ENCODE measurements at places on chromosomes 5 and 9.

DNA sequence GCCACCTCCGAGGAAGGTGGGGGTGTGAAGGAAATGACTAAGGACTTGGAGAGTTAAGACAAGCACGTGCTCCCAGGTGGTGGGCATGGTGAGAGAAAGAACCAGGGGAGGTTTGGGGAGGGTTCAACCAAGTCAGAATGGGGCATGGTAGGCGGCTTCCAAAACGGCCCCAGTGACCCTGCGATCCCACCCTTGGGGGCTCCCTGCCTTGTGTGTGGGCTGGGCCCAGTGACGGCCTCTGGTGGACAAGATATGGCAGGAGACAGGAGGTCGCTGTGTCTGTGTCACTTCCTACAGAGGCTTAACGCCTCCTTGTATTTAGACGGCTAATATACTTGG is 51.3 kb upstream of the IRX4 start:
- no peak for DNase-seq

- no peak for DNase-seq
These were observed 136.9 kb upstream of the FBN2 start for GRCh38 chr5:128674837-128675446.

GRCh38 chr5:15968993-15969392 is 210.6 kb downstream of the MARCHF11 start:
- DNase-seq, result no peak

DNA sequence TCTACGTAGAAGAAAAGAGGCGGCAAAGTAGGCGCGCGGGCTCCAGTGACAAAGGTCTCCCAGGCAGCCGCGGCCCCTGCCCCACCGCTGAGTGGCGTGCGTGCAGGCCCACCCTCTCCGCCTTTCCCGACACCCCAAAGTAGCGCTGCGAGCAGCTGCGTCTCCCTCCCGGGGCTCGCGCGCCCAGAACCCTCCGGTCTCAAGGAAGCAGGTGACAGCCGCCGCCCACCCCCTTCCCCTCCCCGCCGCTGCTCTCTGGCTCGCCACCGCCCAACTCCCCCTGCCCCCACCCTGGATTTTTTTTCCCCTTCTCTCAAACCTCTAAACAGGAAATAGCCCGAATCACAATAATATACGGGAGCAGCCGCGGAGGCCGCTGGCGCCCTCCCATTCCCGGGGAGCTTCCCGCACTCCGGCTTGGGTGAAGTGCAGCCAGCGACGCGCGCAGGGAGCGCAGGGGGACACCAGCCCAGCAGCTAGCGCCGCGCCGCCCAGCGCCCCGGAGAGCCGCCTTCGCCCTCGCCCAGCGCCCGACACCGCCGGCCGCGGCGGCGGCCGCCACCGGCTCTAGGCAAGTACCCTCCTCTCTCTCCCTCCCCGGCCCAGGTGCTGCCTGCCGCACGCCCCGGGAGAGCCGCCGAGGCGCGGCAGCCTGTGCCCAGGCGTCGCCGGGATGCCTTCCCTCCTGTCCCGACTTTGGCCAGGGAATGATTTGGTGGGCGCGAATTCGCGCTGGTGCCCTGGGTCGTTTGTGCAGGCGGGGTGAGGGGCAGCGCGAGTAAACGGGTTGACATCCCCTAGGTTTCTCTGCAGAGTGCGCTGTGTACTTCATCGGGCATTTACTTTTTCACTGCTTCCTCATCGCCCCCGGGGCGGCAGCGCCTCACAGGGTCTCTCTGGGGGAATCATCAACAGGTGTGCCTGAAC is 52.7 kb upstream of the TJP2 start:
- DNase-seq, result no peak

GRCh38 chr9:109010746-109011145 is 2.6 kb downstream of the CTNNAL1 start:
- peak; percentile 47 for DNase-seq

GRCh38 chr5:6803981-6804550 is 90.8 kb downstream of the TENT4A start:
- no peak for DNase-seq

- no peak for DNase-seq
These were observed 30.2 kb downstream of the PTPN3 start for GRCh38 chr9:109467936-109468335.

GRCh38 chr9:119667163-119667562 is 297.9 kb upstream of the BRINP1 start:
- no peak for DNase-seq

GRCh38 chr5:108711898-108712297 is 35.8 kb upstream of the FER start:
- DNase-seq, result no peak

DNA sequence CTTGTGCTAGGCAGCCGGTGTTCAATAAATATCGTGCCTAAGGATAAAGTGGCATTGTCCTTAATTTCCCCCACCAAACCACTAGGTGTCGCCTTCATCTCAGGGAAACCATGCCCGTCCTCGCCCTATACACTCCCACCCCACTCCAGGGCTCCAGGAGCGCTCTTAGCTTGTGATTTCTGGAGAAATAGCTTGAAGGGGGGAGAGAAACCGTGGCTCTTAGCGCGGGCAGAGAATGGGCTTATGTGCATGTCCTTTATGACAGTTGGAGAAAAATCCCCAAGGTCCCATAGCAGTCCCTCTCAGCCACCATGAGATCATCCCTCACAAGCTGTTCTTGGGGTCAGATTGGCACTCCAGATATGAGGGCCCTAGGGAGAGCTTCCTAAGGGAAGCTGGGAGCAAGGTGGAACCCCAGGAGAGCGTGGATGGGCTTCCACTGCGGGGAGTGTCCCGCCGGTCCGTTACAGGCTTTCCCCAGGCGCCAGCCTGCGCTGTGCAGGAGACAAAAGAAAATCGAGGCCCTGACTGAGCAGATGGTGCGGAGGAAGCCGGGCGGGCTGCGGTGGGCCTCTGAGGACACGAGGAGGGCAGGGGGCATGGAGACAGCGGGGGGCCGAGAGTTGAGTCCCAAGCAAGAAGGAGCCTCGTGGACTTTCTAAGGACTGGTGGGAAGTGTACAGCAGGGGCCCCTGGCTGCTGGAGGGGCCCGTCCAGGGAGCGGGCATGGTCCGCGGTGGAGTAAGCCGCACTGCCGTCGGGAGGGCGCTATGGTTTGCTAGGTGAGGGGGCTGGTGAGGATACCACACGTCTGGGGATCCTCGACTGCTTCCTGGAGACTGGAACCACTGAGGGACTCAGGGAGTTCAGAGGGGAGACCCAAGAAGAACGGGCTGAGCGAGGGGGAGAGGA is 750 bp upstream of the NPR2 start:
- peak; percentile 21 for DNase-seq

DNA sequence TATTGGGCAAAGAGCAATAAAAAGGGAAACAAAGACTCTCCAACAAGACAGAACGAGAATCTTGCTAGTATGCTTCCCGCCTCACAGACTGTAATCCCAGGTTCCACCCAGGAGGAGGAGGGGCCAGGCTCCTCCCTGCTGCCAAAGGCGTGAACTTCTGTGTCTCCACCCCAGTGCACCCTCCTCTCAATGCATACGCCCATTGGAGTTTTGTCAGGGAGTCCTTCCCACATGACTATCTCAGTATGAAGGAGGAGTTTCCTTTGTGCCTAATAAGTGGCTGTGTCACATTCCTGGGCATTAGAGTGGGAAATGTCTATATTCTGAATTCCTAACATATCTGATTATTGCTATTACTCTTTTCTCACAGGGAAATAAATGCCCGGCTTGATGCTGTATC is 106.4 kb upstream of the DHFR start:
- no peak for DNase-seq

DNA sequence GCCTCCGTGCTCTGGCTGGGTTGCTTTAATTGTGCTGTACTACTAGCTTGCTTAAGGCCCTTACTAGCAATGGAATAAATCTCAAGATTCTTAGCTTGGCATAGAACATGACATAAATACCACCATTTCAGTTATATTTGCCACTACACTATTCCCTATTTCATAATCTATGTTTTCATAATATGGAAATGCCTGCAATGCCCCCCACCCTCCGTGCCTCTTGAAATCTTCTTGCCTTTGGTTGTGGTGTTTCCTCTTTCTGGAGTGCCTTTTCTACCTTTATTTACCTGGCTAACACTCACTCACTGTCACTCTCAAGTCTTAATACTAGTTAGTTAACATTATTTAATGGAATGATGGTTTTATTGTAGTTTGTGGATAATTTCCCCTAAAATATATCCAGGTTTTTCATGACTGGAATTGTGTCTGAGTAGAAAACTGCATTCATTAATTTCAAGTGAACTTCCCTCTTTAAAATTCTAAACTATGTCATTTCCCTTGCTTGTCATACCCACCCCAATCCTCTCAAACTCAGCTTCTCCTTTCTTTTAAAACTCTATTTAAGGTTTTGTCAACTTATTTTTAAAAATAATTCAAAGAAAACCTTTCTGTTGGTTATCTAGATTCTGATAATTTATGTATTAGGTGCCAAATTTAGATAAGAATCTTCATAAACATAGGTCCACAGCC is 521.7 kb upstream of the DAB2 start:
- DNase-seq, result no peak

DNA sequence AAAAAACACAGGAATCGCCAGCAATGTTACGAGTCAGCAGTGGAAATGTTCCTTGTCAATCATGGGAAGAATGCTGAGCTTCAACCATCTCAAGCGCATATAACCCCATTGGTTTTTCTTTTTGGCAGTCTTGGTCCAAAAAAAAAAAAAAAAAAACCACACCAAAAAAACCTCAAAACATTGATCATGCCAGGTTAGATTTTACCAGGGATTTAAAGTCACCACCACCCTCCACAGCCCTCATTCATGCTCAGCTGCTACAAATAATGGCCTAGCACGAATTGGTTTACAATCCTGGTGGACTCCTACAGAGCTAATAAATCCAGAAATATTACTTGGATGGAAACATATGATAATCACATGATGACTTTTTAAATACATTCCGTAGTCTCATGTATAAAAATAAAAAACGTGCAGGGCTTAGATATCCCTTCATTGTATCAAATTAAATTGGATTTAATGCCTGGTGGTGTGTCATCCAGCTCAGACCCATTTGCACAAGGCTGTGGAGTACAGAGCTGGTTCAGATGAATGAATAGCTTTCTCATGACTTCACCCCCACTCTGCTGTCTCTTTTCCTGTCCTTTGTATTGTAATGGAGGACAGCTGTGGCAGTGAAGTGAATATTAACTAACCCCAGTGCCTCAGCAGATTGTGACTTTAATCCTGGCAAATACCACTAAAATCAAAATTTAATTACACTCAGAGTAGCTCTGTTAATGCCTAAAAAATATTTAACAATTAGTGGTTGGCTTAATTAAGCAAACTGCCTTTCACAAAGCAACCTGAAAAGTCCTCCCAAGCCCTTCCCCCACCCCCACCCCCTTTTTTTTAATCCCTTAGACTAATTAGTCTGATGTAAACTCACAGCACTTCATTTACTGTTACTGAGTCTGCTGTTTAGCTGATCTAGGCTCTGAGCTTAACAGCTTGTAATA is 626.5 kb upstream of the ZNF608 start:
- no peak for DNase-seq

DNA sequence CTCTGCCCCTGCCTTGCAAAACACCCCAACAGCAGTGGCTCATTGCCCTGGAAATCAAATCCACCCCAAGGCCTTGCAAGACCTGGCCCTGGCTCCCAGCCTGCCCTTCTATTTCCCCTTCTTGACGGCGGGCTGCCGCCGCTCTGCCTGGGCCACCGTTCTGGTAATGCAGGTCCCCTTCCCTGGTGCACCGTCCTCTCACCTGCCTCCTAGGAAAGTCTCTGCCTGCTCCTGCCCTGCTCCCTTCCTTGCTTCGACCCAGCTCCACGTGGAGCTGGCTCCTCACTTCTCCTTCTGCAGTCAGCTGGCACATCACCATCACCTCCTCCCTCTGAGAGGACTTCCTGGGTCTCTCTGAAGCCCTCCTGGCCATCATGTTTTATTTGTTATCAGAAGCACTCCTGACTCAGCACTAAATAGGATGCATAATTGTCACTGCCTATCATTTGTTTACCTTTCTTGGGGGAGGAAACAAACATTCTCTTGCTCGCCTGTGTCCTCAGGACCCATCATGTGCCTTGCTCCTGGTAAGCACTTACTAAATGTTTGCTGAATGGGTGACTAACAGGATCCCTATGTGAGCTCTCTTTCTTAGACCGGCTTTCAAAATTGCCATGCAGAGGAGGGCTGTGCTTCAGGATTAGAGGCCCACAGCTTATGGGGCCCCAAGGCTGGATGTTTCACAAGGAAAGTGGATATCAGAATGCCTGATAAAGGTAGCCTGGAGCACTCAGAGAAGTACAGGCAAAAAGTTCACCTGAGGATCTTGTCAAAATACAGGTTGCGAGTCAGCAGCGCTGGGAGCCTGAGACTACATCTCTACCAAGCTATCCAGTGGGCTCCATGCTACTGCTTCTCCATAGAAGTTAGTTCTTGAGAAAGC is 19.6 kb upstream of the C5orf47 start:
- DNase-seq, result no peak

DNA sequence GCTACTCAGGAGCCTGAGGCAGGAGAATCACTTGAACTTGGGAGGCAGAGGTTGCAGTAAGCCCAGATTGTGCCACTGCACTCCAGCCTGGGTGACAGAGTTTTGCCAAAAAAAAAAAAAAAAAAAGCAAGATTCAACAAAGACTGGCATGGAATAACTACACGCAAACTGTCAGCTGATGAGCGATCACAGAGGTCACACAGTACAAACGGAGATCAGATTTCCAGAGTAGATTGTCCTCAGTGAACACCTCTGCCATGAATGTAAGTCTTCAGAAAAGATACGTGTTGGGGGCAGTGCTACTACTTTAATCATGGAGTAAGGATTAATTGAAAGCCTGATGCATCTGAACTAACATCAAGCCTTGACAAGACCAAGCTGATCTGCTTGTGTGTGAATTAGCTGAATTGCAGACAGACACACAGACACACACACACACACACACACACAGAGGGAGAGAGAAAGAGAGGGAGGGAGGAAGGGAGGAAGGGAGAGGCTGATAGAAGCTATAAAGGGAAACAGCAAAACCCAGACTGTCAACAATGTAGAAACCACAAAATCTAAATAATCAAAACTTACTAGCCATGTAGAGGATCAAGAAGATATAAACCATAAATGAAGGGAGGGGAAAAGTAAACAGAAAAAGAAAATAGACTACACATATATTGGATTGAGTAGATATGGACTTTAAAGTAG is 222.9 kb upstream of the ZNF462 start:
- no peak for DNase-seq

DNA sequence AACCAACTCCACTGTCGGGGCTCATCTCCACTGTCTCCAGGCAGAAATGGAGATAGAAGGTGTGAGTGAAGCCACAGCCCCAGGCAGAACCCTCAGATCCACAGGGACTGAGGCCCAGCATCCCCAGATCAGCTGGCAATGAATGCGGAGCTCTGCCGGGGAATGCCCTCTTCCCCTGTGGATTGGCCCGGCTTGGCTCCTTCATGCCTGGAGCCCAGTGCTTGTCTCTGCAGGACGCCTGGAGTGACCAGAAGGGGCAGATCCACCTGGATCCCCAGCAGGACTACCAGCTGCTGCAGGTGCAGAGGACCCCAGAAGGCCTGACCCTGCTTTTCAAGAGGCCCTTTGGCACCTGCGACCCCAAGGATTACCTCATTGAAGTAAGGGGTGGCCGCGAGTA is 3.5 kb downstream of the DBH start:
- no peak for DNase-seq

- DNase-seq, result no peak
These were observed 3.6 kb downstream of the SLC24A2 start for GRCh38 chr9:19785230-19785629.

GRCh38 chr5:143164557-143164956 is 238.9 kb downstream of the NR3C1 start:
- no peak for DNase-seq

- DNase-seq, result no peak
These were observed 483.3 kb downstream of the ZSWIM6 start for GRCh38 chr5:61815339-61815738.

- DNase-seq, result no peak
These were observed 5.1 kb upstream of the SSBP2 start for GRCh38 chr5:81756016-81756415.

GRCh38 chr9:27482709-27483108 is 41.4 kb upstream of the IFNK start:
- no peak for DNase-seq

Measured in stimulated activated CD8-positive, alpha-beta memory T cell treated with anti-CD3 and anti-CD28 coated beads, Interleukin-4, amount 100 ng/mL, for 4 hours (primary cell).